Uterus (tissue), 4 donors: ENCODE measurements at places on chromosomes 4 and X. TPM values are rescaled to one million over a fixed set of nuclear protein-coding genes. Genes with fewer than 3 reads are reported as not detected.
A peak's percentile ranks its signal among the peaks of the same experiment; 100 is the strongest.

The ACSL1 gene
- 27.3 TPM for total RNA-seq

The OTC gene
- 4.2 TPM for total RNA-seq

The STK32B gene
- 4.6 TPM for total RNA-seq

The CRMP1 gene
- total RNA-seq = 0.59 TPM

- no peak overlapping the region for H3K4me3 ChIP-seq
- no peaks in the 10 kb centered on the region for H3K4me1 ChIP-seq
- H3K27ac ChIP-seq = peak overlapping the region; percentile 44
These were observed 57.9 kb downstream of the CLDN22 start for GRCh38 chr4:183261953-183262775.

- no peak overlapping the region for H3K27ac ChIP-seq
- DNase-seq = no peak
- H3K4me3 ChIP-seq = no peak overlapping the region
- no peaks in the 10 kb centered on the region for H3K4me1 ChIP-seq
- no peaks in the 10 kb centered on the region for H3K36me3 ChIP-seq
These were observed 6.4 kb downstream of the SYP start for GRCh38 chrX:49193542-49193964.

DNA sequence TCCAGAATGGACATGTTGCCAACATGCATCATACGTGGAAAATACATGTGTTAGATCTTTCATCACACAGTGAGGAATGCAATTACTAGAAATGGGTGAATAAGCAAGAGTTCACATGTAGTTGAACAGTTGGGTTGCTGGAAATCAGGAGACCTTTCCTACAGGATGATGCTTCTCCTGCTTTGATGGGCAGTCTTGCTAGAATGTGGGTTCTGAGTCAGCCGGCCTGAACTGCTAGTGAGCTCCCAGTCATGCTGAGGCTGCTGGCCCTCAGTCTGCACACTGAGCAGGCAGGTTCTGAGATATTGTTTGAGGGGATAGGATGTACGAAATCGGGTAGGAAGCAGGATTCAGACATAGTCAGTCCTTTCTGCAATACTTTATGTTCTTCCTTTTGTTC lies 20.2 kb downstream of the MSL3 start:
- no peak for DNase-seq
- no peak overlapping the region for H3K27ac ChIP-seq
- no peaks in the 10 kb centered on the region for H3K36me3 ChIP-seq
- H3K4me3 ChIP-seq = no peak overlapping the region
- H3K27me3 ChIP-seq = no peaks in the 10 kb centered on the region

GRCh38 chrX:16836371-16836770 lies 33.8 kb downstream of the RBBP7 start:
- no peaks in the 10 kb centered on the region for H3K4me1 ChIP-seq
- H3K27ac ChIP-seq = no peak overlapping the region
- no peaks in the 10 kb centered on the region for H3K27me3 ChIP-seq
- no peak overlapping the region for H3K4me3 ChIP-seq
- no peak for DNase-seq

DNA sequence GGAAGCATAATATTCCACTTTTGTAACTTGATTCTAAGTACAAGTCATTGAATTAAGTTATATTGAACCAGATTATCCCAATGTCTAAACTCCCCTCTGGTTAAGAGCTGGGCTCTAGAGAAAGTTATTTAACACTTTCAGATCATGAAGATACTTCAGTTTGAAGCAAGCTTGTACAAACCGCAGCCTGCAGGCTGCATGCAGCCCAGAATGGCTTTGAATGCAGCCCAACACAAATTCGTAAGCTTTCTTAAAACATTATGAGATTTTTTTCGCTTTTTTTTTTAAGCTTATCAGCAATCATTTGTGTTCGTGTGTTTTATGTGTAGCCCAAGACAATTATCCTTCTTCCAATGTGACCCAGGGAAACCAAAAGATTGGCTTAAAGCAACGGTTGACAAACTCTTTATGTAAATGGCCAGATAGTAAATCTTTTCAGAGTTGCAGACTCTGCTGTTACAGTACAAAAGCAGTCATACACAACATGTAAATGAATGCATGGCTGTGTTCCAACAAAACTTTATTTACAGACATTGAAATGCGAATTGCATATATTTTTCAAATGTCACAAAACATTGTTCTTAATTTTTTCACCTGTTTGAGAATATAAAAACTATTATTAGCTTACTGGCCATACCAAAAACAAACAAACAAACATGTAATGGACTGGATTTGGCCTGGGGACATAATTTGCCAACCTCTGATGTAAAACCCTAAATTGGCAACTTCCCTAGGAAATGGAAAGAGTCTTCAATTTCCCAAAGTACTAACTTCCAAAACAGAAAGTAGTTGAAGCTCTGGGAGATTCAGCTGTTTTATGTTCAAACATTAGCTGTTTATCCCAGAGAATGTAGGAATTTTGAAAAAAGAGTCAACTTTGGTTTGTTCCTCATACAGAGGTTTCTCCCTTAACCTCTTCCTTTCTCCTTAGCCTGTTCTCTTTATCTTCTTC lies 201.1 kb upstream of the MBNL3 start:
- no peak overlapping the region for H3K27ac ChIP-seq
- H3K27me3 ChIP-seq = no peaks in the 10 kb centered on the region
- no peaks in the 10 kb centered on the region for H3K36me3 ChIP-seq

GRCh38 chr4:77619408-77619807 lies 13.8 kb downstream of the CXCL13 start:
- no peaks in the 10 kb centered on the region for H3K4me1 ChIP-seq
- no peak overlapping the region for H3K4me3 ChIP-seq
- no peaks in the 10 kb centered on the region for H3K27me3 ChIP-seq
- H3K36me3 ChIP-seq = no peaks in the 10 kb centered on the region

DNA sequence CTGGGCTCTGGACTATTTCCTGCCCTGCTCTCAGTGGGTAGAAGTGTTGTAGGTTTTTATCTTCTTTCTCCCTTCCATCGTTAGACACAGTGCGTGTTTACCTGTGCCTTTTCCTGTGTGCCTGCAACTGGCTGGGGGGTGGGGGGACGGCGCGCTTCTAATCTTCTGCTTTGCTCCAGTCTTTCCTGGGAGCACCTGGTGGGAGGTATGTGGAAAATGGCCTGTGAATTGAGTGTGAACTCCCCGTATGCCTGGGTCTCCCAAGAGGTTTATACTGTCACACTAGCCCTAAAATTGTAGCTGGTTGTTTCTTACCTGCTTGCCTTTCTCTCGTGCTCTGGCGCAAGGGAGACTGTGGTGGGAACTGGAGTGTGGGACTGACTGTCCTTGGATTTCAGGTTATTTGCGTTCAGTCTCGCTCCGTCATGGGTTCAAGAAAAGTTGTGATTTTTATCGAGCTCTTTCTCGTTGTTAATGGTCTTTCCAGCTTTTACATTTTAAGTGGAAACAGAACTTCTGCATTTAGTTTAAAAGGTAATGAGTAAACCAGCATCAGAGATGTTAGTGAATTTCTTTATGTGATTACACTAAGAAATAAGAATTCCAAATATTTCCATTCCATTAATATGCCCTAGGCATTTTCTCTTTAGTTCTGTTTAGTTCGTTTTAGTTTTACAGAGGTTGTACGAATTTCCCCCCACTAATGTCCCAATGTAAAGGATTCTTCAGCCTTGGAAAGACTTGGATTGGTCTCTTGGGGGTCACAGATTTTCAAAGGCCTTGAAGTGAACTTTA lies 15.3 kb downstream of the MRPL1 start:
- H3K4me3 ChIP-seq = no peak overlapping the region
- no peaks in the 10 kb centered on the region for H3K36me3 ChIP-seq
- no peaks in the 10 kb centered on the region for H3K27me3 ChIP-seq
- DNase-seq = no peak

DNA sequence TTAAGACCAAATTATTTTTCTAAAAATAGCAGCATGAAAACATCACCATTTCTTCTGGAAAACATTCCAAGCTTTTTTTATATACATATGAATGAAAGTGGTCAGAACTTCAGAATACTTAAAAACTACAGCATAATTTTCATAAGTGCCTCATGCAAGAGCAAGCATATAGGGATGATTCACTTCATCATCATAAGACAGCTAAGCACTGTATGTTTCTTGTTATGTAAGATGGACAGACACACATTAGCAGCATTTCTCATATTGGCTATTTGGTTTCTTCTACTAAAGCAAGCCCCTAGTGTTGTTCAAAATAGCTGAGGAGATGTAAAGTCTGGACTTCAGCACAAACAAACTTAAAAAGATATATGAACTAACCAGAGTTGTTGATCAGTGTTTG lies 213.1 kb upstream of the NOCT start:
- no peak overlapping the region for H3K27ac ChIP-seq
- H3K27me3 ChIP-seq = no peaks in the 10 kb centered on the region
- H3K4me3 ChIP-seq = no peak overlapping the region
- H3K36me3 ChIP-seq = no peaks in the 10 kb centered on the region
- H3K4me1 ChIP-seq = no peaks in the 10 kb centered on the region

DNA sequence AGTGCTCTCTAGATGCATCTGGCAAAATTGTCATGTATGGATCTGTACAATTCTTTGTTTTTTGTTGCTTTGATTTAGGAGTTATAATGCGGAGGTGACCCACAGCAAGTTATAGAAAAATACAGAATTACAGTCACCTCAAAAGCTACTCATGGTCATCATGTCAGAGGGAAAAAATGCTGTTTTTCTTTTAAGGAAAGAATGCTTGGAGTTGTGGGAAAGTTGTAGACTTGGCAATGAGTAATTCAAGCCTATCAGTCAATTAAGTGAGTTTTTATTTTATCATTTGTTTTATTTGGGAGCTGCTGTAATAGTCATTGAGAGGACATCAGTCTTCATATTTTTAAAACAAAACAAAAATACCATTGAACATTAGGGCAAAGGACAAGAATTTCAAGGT lies 16.4 kb downstream of the FHL1 start:
- H3K27me3 ChIP-seq = no peaks in the 10 kb centered on the region
- DNase-seq = no peak
- H3K4me3 ChIP-seq = no peak overlapping the region
- H3K4me1 ChIP-seq = no peaks in the 10 kb centered on the region
- H3K27ac ChIP-seq = peak overlapping the region; percentile 88
- no peaks in the 10 kb centered on the region for H3K36me3 ChIP-seq

DNA sequence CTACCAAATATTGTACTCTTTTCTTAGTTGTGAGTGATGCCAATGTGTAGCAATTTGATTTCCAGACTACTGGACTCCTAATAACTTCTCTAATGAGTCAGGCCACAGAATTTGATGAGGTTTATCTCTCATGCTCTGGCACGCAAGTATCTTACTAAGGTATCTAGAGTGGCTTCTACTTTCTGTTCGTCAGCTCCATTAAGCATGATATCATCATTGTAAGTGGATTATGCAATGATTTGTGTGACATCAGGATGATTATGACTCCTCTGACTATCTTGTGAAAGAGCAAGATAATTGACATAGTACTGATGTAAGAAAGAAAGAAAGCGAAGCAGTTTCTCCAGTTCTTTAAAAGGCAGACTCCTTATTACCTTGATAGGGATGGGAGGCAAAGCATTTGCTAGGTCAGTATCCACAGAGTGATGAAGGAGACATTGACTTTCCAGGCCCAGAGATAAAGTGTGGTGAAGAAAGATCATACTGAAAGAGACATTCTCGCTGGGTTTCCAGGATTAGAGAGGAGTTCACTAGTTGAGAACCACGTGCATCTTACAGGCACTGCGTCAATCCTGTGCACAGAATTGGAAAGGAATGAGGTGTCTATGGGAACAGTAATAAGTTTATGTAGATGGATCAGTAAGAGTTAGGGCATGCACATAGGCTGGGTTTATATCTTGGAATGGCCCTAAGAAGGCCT lies 161.9 kb upstream of the STK26 start:
- H3K4me3 ChIP-seq = no peak overlapping the region
- no peaks in the 10 kb centered on the region for H3K27me3 ChIP-seq
- H3K4me1 ChIP-seq = no peaks in the 10 kb centered on the region
- H3K27ac ChIP-seq = no peak overlapping the region

GRCh38 chr4:118962540-118962939 lies 73.9 kb downstream of the SYNPO2 start:
- peak overlapping the region; percentile 84 for H3K27ac ChIP-seq
- no peak overlapping the region for H3K4me3 ChIP-seq
- H3K36me3 ChIP-seq = no peaks in the 10 kb centered on the region
- peaks cover 32% of the 10 kb centered on the region for H3K4me1 ChIP-seq

DNA sequence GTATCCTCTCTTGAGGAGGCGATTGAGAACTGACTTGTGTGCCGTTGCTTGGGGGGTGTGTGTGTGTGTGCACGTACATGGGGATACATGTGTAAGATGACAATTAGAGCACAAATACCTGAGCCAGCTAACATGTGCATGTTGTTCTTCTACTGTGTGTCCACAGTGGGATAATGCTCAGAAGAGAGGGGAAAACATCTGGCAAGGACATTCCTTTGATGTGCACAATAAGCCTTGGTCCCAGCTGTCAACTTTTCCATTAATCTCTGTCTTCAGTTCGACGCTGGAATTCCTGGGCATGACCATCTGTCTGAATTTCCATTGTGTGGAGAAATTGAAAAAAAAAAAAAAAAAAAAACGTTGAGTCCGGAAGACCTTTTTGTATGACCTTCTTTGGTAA lies 592.0 kb upstream of the GALNTL6 start:
- no peaks in the 10 kb centered on the region for H3K27me3 ChIP-seq
- H3K4me3 ChIP-seq = no peak overlapping the region
- H3K36me3 ChIP-seq = no peaks in the 10 kb centered on the region
- no peaks in the 10 kb centered on the region for H3K4me1 ChIP-seq

DNA sequence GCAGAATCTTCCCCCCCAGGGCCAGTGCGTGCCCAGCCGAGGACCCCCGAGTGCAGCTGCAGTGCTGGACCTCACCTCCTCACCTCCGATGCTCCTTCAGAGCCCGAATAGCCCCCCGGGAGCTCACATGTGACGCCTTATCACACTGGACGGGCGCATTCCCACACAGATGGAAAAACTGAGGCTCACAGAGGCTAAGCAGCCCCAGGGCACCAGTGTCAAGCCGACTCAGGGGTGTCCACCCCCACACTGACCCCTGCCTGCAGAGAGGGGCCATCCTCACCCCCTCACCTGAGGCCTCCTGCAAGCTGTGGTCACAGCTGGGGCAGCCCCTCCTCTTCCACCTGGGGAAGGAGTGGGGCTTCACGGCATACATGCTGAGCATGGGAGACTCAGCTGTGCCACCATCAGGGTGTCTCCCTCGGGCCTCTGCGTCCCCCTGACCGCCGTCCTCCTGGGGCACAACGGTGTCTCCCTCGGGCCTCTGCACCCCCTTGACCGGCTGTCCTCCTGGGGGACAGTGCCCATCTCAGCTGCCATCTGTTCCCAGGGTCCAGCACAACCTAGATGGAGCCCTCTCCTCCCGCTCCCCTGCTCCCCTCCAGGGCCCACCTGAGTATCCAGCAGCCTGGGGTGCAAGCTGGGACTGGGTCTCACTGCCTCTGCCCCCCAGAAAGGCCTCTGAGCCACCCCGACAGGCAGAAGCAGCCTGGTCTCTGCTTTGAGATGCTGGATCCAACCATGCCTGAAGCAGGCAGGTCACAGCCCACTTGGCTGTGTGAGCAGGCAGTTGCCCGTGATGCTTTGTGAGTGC lies 85.3 kb upstream of the NKX1-1 start:
- no peak for DNase-seq
- H3K4me1 ChIP-seq = no peaks in the 10 kb centered on the region
- no peak overlapping the region for H3K27ac ChIP-seq

GRCh38 chr4:129900430-129900953 lies 804.5 kb downstream of the C4orf33 start:
- H3K27ac ChIP-seq = no peak overlapping the region
- H3K36me3 ChIP-seq = no peaks in the 10 kb centered on the region
- H3K4me3 ChIP-seq = no peak overlapping the region
- no peaks in the 10 kb centered on the region for H3K4me1 ChIP-seq
- DNase-seq = no peak
